ENCODE measurements at places on chromosomes 1 and 21. TPM values are rescaled to one million over a fixed set of nuclear protein-coding genes. Genes with fewer than 3 reads are reported as not detected.

Gene RIMS3
- total RNA-seq: 2.9 TPM

Gene TRIM17
- 0.42 TPM for total RNA-seq

DNA sequence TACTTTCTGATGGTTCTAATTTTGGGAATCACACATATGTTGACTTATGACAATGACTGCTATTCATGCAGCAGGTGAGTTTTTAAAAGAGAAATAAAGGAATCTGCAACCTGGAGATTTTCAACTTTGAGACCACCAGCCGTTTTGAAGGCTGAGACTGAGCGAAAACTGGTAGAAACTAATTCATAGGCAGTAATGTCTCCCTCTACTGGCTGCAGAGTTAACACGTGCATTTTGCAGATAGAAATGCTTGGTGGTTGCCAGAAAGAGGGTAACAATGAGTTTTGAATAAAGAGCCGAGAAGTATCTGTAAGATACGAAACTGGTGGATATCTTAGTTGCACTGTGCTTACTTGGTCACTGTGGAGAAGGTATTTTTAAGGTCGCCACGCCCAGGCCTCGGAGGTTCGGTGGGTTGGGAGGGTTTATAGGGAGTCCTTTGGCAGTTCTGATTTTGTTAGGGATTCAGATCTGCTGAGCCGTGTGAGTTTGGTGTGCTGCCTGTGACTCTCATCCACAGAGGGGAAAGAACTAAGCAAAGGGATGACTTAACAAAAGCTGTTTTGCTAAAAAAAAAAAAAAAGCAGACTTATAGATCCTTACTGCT, 83.0 kb downstream of the RYR2 start:
- no peak for DNase-seq

DNA sequence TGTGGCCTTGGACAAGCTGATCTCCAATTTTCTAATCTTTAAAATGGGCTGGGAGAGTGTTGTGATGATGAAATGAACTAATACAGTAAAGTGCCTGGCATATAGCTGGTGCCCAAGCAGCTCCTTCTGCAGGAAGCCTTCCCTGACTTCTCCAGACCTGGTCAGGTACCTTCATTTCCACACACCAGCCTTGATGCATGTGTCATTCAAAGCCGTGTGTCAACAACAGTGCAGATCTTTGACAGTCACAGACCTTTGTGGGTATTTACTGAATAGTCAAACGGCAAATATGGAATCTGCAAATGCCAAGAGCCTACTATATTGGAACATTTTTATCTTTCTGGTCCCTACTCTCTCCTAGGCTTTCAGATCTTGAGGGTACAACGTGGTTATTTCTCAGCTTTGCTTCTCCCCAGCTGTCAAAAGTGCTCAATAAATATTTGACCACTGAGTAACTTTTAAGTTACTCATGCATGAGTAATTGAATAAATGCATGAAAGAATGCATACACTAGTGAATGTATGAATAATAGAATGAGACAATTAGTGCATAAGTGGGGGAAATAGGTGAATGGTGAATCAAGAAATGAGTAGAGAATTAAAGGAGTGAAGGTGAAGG, 75.4 kb downstream of the MDM4 start:
- no peak for DNase-seq

DNA sequence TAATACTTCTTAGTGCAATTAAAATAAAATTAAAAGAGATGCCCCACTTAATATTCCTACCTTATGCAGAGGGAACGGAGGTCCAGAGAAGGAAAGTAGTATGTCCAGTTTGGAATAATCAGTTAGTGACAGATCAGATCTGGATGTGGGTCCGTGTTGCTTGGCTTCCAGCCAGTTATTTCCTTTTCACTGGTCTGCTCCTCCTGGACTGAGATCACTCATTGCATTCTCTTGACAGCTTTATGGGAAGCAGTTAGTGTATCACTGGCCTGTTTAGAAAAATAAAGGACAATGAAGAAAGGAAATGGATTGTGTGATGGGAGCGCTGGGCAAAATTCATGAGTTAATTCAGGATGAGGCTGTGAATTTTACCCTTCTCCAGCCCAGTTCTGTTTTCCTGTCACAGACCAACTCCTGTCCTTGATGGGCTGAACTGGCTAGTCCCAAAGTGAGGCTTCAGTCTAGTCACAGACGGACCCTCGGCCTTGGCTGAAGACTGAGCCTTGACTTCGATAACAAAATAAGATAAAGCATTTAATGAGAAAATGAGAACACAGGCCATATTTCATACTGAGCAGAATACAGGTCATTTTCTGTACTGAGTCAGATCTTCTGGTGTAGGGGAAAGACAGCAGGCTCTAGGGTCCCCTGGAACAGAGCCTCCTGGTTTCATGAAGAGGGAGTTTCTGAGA, 85.2 kb upstream of the TRABD2B start:
- DNase-seq: no peak

Gene TNFRSF18
- 0.44 TPM for total RNA-seq

DNA sequence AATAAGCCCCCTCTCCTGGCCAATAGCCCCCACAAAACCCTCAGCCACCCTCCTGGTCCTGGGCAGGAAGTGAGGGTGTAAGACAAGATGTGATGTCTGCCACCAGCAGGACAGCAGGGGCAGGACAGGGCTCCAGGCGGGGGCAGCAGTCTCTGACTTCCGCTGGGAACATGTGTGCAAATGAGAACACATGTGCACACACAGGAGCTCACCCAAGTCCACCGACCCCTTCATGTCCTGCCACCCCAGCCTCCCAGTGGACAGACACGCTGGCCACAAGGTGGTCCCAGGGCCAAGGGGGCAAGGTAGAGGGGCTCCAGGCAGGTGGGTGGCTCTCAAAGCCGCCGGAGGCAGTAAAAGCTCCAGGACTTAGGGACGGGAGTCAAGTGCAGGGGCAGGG, 60.1 kb downstream of the KCNAB2 start:
- no peak for DNase-seq

Gene CBR3
- 4.9 TPM for total RNA-seq

Gene NMNAT2
- total RNA-seq: 33.8 TPM

DNA sequence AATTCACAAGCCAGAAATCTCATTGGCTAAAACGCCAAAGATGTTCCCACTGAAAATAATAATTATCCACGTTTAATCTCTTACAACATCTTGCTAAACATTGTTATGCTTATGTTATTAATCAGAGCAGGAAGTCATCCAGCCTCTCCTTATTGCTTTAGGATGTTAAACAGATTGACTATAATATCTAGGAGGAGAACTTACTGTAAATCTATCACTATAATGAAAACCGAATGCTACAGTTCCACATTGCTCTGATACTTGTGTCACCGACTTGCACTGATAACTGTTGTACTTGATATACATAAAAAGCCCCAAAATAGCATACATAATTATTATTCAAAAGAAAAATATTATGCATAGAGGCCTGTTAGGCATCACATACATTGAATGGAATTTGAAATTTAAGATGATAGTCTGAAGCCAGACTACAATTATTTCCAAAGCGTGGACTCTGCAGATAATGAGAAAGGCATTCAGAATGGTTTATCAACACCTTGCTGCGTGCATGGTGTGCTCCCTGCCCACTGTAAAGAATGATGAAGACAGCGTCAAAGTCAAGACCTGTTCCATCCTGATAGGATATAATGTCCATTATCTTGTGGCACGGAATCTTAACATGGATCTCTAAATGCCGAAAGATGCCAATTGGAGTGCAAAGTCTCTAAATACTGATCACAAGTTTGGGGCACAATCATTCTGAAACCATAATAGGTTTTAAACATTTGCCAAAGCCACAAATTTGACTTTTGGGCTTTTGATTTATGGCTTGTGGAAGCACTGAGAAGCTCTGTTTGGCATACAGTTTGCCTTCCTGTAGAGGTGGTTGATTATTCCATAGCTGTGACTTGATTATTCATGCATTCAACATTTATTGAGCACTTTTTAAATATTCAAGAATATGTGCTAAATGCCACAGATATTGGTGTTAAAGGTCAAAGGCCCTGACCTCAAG, 71.3 kb downstream of the CRB1 start:
- no peak for DNase-seq
